ENCODE measurements at places on chromosomes 7 and 10.

DNA sequence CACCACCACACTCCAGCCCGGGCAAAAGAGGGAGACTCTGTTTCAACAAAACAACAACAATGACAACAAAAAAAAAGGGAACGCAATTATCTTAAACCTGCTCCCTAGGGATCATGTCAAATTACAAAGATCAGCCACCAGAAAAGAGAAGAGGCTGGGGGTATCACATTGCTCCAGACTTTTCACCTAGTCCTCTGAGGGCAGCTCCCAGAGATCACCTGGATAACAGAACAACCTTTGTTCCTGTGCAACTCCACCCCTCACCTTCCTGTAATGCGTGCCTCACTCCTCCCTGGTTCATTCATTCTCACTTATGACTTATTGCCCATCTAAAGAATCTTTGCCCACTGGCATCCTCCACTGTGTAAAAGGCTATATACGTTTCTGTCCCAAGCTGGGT is 31.8 kb downstream of the SVOPL start:
- DNase-seq, result no peak

DNA sequence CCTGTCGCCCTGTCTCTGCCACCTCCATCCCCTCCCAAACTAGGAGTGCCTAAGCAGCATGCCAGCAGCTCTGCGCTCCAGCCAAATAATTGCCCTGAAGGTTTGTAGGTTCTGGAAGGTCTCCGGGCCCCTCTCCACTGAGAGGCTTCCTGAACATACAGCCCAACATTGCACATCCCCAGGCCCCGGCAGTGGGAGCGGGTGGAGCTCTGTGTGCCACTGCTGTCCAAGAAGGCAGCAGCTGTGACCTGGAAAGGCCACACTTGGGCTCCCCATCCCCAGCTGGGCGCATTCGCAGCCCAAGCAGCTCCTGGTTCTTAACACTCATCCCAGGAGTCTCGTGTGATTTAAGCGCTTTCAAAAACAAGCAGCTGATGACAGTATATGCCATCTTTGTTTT is 95.7 kb downstream of the COL13A1 start:
- no peak for DNase-seq

GRCh38 chr7:105782391-105783042 is 93.9 kb downstream of the ATXN7L1 start:
- no peak for DNase-seq

DNA sequence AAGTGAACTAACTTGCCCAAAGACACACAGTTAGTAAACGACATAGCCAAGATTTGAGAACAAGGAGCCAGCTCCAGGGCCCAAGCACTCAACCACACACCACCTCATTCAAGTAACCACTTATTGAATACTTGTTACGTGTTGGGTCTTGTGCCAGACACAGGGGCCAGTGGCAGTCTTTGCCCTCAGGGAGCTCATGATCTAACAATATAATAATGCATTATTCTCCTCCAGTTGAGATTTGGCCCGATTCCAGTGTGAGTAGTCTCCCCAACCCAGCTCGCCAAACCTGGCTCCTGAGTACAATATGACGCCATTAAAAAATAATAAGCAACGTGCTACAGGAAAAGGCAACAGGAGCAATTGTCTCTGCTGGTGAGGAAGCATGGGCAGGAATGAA is 14.4 kb upstream of the STK17A start:
- no peak for DNase-seq

DNA sequence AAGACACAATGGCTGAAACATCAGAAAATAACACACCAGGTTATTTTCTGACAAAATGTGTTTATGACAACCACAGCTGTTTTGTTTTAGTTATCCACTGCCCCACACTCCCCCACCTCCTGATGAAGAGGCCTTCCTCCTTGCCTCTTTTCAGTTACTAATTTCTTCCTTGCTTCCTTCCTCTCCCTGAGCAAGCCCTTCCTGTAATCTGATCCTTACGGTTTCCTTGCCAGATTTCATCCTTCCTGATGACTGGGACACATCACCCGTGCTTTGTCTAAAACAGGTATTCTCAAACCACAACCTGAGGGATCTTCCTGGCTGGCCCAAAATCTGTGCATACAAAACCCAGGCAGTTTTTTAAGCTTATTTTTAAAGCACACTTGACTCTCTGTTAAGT is 39.4 kb downstream of the CHST15 start:
- no peak for DNase-seq

DNA sequence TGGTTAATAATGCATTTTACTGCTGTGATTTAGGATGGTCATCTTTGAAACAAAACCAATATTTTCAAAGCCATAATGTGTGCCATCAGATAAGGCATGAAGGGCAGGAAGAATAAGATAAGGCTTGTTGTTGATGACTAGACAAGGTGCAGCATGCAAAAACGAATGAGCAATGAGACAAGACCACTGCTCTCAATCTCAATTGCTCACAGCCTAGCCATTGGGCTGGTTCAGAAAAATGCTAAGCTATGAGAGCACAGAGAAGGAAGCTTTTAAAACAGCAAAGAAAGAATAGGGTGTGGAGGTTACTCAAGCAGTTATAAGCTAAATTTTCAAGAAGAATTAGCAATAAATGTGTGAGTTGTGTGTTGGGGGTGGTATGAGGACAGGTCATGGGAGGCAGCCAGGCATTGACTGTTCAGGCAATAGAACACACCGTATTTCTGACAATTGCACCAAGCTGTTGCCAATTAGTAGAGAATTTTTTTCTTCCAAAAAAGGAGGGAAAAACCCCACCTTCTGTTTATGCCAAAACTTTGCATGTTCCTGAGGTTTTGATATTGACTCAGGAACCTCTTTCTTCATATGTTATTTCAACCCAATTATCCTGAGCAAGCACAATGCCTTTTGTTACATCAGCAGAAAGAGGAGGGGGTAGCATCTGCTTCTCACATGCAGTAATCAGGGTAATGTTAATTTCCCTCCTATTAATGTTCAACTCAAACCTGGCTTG is 276.5 kb downstream of the HDAC9 start:
- no peak for DNase-seq

GRCh38 chr7:148697256-148698006 is 1.3 kb upstream of the CUL1 start:
- DNase-seq, result peak; percentile 18

DNA sequence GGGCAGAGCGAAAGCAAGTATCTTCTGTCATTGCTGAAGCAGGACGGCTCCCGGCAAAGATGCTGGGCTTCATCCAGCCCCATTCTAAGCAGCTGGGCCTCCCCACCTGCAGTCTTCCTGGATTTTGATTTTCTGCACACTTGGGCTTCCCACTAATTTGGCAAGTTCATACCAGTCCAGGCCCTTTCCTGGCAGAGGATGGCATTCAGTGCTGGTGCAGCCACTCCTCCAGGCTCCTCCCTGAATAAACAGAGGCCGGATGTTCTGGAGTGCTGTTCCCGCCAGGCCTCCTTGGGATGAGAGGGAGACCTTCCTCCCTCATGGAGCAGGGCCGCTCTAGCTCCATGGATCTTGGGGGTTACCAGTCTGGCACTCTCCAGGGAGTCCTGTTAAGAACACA is 3.4 kb downstream of the BAG3 start:
- DNase-seq, result no peak

GRCh38 chr7:17506095-17506494 is 207.6 kb downstream of the AHR start:
- DNase-seq, result no peak

GRCh38 chr10:72904806-72905205 is 11.3 kb downstream of the OIT3 start:
- DNase-seq, result no peak

- no peak for DNase-seq
Observed at GRCh38 chr10:128538671-128539070, 412.4 kb upstream of the MKI67 start.

- no peak for DNase-seq
Observed at GRCh38 chr10:18240185-18240882, 100.1 kb downstream of the CACNB2 start.

DNA sequence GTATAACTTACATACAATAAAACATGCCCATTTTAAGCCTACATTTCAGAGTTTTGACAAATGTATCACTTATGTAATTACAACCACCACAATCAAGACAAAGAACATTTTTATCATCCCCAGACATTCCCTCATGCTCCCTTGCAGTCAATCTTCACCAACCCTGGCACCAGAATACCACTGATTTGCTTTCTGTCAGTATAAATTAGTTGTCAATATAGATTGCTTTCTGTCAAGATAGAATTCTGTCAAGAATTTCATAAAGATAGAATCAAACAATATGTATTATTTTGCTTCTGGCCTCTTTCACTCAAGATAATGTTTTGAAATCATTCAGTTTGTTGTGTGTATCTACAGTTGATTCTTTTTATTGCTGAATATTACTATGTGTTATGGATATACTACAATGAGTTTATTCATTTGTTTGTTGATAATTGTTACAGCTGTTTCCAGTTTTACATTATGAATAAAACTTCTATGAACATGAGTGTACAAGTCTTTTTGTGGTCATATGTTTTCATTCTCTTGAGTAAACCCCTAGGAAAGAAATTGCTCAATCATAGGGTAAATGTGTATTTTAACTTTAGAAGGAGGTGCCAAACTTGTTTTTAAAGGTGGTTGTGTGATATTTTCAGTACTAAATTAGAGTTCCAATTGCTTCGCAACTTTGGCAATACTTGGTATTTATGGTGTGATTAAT is 56.9 kb downstream of the IFIT5 start:
- DNase-seq, result no peak

- no peak for DNase-seq
Observed at GRCh38 chr10:119367841-119368549, 160.6 kb downstream of the GRK5 start.

- DNase-seq, result no peak
Observed at GRCh38 chr10:21530168-21530567, 3.9 kb upstream of the MLLT10 start.

DNA sequence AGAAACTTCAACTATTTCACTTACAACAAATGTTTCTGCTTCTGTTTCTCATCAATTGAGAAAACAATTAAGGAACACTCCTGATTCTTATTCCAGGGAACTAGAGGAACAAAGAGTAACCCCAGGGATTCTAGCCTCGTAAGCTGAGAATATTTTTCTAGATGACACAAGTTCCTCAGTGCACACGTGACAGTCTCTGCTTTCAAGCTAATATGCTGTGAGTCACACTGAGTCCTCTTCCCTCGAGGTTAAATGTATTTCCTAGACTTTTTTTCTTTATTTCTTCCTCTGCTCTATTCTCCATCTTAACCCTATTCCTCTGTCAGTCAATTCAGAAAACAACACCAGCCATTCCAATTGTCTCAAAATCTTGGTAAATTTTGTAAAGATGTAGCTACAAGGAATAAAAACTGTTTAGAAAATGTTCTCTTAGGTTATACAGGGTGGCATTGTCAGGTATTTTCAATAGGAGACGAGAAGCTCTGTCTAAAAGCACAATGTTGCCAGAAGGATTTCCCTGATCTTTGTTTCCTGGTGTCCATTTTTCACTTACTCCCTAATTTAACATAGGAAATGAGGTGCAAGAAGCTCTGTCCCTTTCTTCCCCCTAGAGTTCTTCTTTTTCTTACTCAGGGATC is 5.8 kb upstream of the C1GALT1 start:
- no peak for DNase-seq

GRCh38 chr10:88090568-88091214 is 227.3 kb downstream of the PTEN start:
- DNase-seq, result no peak

DNA sequence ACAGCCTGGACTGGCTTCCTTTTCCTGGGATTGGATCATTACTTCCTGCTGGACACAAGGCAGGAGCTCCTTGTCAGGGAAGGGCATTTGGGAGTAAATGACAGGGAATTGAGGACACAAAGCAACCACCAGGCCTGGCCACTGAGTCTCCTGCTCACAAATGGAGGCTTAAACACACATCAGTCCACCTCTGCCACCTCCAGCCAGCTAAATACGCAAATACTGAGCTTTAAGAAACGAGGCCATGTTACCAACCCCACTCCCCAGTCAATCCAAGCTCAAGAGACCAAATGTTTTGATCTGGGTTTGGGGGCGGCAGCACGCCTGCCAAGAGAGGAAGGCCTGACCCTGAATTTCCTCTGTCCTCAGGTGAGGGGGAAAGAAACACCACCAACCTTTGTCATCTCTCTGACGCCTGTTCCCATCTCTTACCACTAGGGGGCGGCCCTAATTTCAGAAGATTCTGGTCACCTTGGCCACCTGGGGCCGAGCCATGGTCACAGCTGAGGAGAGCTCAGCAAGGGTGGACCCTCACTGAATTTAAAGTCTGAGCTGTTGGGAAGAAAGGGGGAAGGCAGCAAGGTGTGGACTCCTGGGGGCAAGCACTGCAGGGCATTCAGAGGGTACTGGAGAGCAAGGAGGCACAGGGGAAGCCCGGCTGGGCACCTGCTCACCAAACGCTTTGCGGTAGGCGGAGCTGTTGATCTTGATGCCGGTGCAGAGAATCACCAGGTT is 16.5 kb downstream of the AIFM2 start:
- no peak for DNase-seq

DNA sequence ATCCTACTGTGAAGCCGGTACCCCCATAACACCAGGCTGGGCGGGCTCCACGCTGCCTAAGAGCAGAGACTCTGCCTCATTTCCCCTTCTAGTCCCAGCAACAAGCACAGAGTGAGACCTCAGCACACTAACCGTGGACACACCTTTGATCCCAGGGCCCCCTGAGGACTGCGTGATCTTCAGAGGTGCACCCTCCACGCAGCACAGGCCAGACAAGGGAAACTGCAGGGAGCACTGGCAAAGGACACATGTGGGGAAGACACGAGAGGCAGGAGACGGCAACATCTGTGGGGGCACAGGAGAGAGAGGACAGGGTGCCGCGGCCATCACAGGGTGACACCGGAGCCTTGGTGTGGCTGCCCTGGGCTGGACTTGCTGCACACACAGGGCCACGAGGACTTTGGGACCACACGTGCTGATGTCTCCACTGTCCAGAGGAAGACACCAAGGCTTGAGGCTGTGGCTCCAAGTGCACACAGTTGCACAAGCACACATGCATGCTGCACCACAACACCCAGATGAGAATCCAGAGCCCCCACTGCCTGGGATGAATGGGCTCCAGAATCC is 128.8 kb downstream of the PTPRN2 start:
- DNase-seq, result no peak

DNA sequence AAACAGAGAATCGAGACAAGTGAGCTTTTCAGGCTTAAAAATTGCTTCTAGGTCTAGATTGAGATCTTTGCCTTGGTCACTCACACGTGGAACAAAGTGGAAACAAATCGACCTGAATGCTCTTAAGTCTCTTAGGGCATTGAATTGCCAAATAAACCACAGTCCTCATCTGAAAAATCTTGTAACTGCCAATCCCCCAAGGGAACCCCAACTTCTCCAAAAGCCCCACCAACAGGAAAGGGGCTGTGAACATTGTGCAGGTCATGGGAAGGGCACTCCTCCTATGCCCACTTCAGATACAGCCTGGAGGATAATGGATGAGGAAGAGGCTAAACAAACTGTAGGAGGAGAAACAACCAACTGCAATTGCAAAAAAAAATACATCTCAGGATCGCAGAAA is 91.3 kb downstream of the DGKI start:
- DNase-seq, result no peak

GRCh38 chr7:25495342-25496250 is 267.3 kb upstream of the NPVF start:
- DNase-seq, result no peak

GRCh38 chr10:118944959-118945633 is 84.4 kb upstream of the NANOS1 start:
- no peak for DNase-seq

All from stimulated activated CD4-positive, alpha-beta T cell treated with anti-CD3 and anti-CD28 coated beads, Interleukin-15, amount 100 ng/mL, for 1 hour (primary cell).